ENCODE measurements at places on chromosomes 16 and 17.

DNA sequence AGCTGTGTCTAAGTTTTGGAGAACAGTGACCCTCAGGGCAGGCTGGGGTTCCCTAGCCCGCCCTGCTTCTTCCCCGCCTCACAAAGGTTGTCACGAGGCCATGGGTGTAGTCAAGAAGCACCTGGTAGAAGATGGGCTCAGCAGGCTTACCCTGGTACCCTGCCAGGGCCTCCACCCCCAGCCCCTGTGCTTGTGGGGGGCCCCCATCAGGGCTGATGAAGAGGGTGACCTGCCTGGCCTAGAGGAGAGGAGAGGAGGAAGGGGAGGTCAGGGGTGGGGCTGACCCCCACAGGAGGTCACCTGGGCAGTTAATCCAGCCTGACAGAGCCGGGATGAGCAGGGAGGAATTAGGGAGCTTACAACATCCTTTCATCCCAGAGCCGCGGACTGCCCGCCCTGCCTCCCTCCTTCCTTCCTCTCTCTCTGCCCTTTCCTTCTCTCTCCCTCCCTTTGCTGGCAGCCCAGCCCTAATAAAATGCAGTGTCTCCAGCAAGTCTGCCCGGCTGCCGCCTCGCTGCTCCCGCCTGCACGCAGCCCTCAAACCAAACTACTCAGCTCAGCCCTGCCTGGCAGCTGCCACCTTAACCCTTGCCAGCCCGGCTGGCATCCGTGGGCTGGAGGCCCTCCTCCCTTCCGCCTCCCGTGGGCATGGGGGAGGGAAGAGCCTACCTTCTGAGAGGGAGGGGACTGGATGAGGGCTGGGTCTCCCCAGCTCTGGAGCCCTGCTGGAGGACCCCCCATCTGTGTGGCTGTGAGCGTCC is 7.2 kb downstream of the DLX3 start:
- DNase-seq = no peak

- no peak for DNase-seq
Measured at GRCh38 chr16:27625050-27625697, 75.2 kb downstream of the KATNIP start.

DNA sequence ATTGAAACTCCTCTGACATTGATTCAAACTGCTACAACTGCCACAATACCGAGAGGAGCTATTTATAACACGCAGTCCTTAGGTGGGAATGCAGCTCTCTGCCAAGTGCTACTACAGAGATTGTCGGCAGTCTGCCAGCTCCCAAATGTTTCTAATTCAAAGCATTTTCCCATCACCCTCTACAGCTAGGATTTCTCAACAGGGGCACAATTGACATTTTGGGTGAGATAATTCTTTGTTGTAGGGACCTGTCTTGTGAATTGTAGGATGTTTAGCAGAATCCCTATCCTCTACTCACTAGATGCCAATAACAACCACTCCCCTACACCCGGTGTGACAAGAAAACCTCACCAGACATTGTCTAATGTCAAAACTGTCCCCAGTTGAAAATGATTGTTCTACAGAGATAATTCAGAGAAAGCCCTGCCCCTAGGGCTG is 7.8 kb upstream of the N4BP1 start:
- no peak for DNase-seq

GRCh38 chr17:320809-321385 is 31.7 kb downstream of the RPH3AL start:
- no peak for DNase-seq

DNA sequence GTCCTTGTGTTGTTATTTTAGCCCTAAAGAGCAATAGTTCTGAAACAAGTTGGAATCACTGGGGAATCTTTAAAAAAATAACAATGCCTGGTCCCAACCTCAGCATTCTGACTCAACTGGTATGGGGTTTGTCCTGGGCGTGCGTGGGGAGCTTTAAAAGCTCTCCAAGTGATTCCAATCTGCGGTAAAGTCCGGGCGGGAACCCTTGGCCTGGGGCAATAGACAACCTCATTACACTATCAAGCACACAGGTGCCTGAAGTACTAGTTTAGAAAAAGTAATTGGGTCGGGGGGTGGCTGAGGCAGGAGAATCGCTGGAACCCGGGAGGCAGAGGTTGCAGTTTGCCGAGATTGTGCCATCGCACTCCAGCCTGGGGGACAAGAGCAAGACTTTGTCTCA is 4.4 kb downstream of the STX8 start:
- DNase-seq = no peak
